ENCODE measurements at places on chromosomes 16 and 17.

GRCh38 chr16:53614346-53614745, 89.3 kb downstream of the RPGRIP1L start:
- no peak for DNase-seq

DNA sequence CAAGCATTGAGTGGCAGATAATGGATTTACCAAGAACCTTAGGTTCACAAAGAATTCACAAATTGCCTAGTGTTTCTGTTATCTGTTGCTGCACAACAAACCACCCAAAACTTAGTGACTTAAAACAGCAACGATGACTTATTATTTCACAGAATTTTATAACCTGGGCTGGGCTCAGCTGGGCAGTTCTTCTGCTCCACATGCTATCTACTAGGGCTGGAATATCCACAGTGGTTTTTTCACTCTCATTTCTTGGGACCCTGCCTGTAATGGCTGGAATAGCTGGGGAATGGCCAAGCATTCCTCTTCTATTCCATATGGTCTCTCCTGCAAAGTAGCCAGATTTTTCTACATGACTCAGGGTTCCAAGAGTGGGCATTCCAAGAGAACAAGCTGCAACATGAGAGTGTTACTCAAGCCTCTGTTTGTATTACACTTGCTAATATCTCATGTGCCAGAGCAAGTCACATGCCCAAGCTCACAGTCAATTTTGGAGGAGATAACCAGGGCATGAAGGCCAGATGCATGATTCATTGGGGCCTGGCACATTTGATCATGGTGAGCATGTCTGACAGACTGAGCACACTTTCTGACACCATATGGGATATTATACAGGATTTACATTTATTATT, 4.9 kb upstream of the PSMD7 start:
- DNase-seq = no peak

GRCh38 chr16:27426423-27427408, 24.7 kb downstream of the IL21R start:
- DNase-seq = peak; percentile 64

DNA sequence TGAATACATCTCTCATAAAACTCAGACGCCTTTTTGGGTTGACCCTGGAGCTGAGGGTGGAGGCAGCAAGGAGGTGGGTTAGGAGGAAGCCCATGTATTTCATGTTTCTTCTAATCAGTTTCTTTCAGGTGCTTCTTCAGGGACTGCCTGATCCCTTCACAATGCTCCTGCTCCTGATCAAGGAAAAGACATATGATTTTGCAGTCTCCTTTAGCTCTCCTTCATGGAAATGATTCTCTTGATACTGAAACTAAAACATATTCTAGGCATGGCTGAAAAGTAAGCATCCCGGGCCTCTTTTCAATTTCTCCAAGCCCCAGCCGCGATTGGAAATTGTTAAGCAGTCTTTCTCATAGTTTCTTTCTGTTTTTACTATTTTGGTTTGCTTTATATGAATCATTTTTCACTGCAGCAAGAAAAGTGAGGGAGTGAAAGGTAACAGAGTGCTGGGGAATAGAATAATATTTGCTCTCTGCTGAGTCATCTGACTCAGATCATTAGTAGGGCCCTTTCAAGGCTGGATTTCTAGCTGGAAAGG, 730.7 kb downstream of the CDH11 start:
- no peak for DNase-seq

GRCh38 chr16:801584-802363, 1.2 kb upstream of the GNG13 start:
- DNase-seq = no peak

DNA sequence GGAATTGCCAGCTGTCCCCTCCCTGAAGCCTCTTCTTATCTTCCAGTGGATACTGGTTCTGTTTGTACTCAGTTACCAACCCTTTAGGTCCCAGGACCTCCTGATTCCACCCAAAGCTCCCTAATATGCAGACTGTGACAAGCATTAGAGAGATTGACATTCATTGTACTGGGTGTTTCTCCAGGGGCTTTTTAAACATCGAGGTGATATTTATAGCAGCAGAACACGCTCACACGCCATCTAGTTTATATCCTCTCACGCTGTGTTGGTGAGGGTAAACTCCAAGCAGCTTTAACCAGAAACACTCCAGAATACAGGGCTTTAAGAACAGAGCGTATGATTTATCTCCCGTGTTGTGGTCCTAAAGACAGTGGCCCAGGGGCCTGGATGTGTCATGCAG, 238.4 kb downstream of the IRF8 start:
- DNase-seq = no peak

- DNase-seq = no peak
Measured at GRCh38 chr17:323721-324571, 28.7 kb downstream of the RPH3AL start.

DNA sequence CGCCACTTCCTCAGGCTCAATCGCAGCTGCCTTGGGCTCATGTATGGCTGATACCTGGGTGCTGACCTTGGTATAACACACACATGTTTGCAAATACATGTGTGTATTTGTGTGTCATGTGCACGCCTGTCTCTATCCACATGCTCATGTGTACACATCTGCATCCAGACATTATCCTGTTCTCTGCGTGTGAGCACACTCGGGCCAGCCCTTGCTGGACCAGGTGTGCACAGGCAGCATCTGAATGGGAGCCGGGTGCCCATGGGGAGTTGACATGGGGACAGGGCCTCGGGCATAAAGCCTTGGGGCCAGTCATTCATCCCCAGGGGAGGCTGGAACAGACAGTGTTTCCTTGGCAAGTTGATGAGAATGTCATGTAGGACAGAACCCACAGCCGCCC, 29.1 kb upstream of the CRHR1 start:
- DNase-seq = no peak

GRCh38 chr16:82801361-82801760, 174.6 kb downstream of the CDH13 start:
- no peak for DNase-seq

- no peak for DNase-seq
Measured at GRCh38 chr17:41784207-41784744, 2.2 kb downstream of the JUP start.

GRCh38 chr16:70689970-70690891, 4.4 kb upstream of the MTSS2 start:
- no peak for DNase-seq

DNA sequence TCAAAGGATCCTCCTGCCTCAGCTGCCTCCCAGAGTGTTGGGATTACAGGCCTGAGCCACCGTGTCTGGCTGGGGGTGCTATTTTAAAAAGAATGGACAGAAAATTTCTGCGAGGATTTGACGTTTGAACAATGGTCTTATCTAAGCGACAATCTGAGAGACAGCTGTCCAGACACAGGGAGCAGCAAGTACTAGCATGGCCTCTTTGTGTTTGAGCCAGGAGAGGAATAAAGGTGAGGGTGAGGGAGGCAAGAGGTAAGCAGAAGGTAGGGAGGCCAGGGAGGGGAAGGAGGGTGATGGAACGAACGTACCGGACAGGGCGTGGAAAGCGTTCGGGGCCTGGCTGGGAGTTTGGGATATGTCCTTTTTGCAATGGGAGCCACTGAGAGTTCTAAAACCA, 59.2 kb downstream of the PITPNC1 start:
- no peak for DNase-seq

- DNase-seq = no peak
Measured at GRCh38 chr16:2766430-2767139, 10.5 kb downstream of the ELOB start.

GRCh38 chr17:73340093-73340596, 28.3 kb upstream of the CDC42EP4 start:
- peak; percentile 88 for DNase-seq

DNA sequence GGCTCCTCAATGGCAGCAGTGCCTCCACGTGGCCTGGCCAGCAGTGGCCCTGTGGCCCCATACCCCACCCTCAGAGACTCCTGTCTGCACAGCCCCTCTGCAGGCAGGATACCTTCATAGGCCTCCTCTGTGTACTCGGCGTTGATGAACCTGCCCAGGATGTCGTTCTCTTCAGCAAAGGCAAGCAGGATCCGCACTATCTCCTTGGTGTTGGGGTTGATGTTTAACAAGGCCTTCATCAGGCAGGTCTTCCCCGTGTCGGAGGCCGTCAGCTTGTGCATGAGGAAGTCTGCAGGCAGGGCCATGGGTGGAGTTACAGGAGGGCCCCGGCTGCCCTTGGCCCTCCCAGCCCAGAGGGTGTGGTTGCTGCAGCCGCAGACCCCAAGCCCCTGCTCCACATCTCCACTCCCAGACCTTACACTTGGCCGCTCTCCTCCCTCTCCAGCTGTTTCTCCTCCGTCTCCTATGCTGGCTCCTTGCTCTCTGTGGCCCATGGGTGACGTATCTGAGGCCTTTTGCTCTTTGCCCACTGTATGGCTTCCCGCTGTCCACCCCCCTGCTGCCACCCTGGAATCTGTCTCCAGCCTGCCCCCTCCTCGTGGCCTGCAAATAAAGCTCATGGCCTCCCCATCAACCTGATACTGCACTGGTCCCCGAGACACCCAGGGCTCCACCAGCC, 15.1 kb downstream of the TRPV3 start:
- DNase-seq = no peak

GRCh38 chr17:75241143-75241430, 20.3 kb downstream of the GGA3 start:
- DNase-seq = no peak

- no peak for DNase-seq
Measured at GRCh38 chr16:3020247-3020603, at the start of gene TNFRSF12A. Gene TNFRSF12A (plus strand): TSS chr16:3020368. CDS start chr16:3020398, 30 bp downstream.

DNA sequence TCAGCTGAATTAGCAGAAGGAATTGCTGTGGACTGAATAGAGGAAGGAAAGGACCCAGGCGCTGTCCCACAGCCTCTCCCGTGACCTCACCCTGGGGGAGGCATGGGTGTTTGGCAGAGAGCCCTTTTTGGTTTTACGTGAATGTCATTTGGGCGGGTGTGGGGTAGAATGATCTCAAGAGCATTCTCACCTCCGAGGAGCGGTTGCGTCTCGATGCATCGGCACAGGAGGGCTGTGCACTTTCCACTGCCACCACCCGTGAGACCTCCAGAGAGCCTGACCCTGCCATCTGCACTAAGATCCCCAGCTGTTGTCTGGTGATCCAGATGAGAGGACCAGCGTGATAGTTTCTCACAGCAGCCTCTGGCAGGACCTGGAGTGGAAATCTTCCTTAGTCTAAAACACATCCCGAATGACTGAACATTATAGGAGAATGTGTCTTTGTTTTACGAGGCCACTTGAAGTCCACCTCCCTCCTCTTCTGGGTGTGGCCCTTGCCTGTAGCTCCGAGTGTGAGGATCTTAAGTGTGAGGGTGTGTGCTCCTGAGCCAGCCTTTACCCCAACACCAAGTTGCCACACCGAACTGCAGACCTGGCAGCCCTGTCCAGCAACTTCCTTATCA, 29.3 kb downstream of the FOXK2 start:
- no peak for DNase-seq

- DNase-seq = peak; percentile 97
Measured at GRCh38 chr16:23423496-23424049, 29.4 kb downstream of the COG7 start.

DNA sequence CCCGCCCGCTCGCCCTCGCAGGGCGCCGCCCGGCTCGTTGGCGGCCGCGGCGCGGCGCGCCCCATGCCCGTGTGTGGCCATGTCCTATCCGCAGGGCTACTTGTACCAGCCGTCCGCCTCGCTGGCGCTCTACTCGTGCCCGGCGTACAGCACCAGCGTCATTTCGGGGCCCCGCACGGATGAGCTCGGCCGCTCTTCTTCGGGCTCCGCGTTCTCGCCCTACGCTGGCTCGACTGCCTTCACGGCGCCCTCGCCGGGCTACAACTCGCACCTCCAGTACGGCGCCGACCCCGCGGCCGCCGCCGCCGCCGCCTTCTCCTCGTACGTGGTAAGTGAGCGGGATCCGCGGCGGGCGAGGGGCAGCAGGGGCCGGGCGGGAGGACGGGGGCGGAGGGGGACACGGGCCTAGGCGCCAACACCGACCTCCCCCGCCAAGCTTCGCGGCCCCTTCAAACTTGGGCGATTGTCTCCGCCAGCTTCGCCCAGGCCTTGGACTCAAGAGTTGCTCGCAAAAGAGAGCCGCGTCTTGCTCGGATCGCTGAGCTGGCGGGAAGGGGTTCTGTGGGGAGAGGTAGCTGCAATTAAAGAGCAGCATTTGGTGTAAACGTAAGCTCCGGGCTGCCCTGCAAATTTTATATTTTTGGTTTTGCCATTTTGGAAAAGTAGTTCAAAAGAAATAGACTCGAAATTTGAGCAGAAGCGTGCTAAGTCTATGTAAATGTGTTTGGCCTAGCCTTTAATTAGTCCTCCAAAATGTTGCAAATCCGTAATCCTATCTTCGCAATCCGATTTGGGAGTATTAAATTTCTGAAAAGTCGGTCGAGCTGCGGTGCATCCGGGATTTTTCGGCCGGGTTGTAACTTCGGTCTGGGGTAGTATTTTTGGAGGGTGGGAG, 702 bp downstream of the IRX5 start:
- DNase-seq = no peak

DNA sequence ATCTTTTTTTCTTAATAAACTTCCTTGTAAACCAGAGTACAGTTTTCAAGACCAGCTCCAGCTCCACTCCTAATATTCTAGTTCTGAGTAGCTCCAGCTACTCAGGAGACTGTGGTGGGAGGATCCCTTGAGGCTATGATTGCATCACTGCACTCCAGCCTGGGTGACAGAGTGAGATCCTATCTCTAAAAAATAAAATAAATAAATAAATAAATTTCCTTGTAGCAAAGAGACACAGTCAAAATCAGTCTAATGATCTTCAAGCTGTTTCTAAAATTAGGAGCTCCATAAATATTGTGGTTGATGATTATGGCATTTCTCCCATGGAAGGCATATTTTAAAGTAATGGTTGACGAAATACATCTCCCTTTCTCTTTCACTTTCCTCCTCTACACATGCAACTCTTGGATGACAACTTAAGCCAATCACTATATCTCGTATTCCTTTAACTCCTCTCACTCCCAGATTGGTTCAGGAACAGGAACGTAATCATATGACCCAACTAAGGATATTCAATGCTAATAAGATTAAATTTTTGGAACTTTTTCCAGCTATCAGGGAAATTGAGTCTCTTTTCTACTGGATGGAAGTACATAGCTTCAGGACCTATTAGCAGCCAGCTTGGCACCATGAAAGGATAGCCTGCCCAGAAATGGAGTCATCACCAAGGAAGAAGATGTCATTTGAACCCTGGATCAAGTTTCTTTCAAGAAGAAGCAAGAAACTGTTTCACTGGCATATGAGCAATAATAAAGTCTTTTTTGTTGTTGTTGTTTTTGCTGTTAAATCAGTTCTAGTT, 42.1 kb upstream of the TAOK1 start:
- DNase-seq = peak; percentile 17

DNA sequence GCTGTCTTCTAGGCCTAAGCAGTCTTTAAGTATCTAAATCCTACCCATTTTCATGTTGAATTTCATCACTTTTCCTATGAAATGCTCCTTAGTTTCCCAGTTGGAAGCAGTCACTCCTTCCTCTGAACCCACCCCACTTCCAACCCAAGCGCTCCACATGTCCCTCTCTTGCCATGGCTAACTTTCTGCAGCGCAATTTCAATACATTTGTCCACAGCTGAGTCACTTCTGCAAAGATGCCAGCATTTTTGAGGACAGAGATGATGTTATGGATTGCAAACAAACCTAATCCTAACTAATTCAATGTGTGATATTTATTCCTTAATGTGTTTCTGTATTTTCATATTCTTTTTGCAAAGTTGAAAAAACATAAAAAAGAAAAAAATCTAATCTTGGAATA, 71.7 kb downstream of the HLF start:
- DNase-seq = no peak

Measured in GM04503 (cell line).